PC-3 (cell line): ENCODE measurements at places on chromosomes 7 and 10.

DNA sequence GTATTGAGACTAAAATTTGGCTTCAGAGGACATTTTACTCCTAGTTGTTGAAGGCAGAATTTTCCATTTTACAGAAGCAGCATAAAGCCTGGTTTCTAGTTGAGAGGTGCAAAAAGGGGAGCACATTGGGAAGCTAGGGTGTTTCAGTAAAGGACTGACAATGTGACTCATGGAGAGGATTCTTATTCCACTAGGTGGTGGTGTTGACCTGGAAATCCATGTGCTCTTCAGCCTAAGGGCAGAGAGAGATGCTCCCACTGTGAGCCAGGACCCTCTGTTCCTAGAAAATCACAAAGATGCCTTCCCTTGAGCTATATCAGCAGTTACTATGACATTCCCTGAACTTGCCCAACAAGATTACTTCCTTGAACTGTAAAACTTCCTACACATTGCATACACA, 687.8 kb downstream of the IPMK start:
- peak; percentile 78 for DNase-seq

DNA sequence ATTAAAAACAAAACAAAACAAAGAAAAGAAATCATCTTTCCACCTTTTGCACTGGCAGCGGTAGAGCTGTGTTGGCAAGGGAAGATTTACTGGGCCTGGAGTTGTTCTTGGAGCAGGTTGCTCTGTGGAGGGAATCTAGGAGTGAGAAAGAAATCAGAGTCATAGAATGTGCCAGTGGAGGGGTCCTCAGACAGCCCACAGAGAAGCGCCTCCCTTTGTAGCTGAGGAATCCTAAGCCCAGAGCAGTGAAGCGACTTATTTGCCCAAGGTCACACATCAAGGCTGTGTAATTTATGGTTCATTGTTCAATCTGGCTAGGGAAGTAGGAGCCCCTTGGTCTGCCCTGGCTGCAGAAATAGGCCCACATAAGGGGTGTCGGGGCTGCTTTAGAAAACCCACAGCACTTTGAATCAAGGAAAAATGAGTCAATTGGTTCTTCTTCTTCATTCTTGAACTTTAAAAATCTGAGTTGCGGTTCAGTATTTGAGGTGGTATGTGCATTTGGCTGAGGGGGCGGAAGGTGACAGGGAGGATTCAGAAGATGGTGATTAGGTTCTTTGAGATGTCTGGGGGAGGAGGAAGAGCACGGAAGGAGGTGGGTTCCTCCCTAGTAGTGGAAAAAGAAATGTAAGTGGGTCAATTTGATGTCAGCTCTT, 253.7 kb downstream of the PTEN start:
- DNase-seq = no peak

DNA sequence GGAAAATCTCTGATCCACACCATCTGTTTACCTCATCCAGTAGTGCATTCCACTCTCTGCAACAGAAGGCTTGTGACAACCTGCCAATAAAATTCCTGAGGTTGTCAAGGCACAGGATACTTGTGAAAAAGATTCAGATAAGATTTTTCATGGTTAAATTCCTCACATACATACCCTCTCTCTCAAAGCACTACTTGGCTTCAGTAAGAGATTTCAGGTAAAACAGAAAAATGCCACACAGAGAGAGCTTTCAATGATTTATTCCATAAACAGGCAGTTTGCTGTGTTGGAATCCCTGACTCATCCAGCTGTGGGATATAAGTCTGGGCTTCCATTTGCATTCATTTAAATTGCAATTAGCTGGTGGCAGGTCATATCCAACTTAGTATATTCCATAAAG, 99.7 kb upstream of the CAV2 start:
- peak; percentile 61 for DNase-seq

- DNase-seq = no peak
Measured at GRCh38 chr10:33497338-33497737, 162.9 kb upstream of the NRP1 start.

GRCh38 chr7:68739306-68739705, 859.0 kb upstream of the AUTS2 start:
- DNase-seq = no peak

DNA sequence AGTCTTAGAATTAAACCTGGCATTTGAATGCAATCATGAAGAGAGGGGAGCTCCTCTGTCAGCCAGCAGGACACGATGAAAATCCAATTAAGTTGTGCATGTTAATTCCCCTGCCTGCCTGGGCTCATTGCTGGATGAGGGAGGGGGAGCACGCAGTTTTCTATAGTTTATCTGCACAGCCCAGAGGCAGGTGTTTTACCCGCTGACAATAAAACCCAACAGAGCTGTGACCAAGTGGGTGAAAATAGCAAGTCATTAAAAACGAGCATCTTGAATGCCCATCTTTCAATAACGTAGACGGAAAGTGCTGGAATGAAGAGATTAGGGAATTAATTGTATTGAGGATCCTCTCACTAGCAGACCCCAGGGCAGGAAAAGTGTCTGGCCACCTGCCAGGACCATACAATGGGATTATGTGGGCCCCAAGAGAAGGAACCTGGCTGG, 100.1 kb upstream of the FAM20C start:
- DNase-seq = no peak

- DNase-seq = peak; percentile 13
Measured at GRCh38 chr7:93148144-93148543, at the start of gene SAMD9L. SAMD9L (minus strand) TSS chr7:93148385; CDS start chr7:93135971, 12,414 bp downstream.

- no peak for DNase-seq
Measured at GRCh38 chr7:141820067-141820466, 21.2 kb downstream of the PRSS37 start.
